ENCODE measurements at places on chromosomes 12 and 14. TPM values are rescaled to one million over a fixed set of nuclear protein-coding genes. Genes with fewer than 3 reads are reported as not detected.

Gene CLEC1A
- total RNA-seq, result 6.1 TPM

Gene KCNC2
- 2.2 TPM for total RNA-seq

Gene ZFHX2
- total RNA-seq, result 1.3 TPM

Gene HOXC12
- not detected for total RNA-seq

Gene DPPA3
- not detected for total RNA-seq

Gene KRT78
- not detected for total RNA-seq

Gene SRRM4
- 0.06 TPM for total RNA-seq

Gene FAM177A1
- 25.8 TPM for total RNA-seq

Gene CCDC196
- total RNA-seq, result not detected

Gene TAS2R9
- total RNA-seq, result not detected

Data from metanephros (tissue), 2 donors.